Naive thymus-derived CD4-positive, alpha-beta T cell (primary cell): ENCODE measurements at places on chromosomes 16 and 17.

DNA sequence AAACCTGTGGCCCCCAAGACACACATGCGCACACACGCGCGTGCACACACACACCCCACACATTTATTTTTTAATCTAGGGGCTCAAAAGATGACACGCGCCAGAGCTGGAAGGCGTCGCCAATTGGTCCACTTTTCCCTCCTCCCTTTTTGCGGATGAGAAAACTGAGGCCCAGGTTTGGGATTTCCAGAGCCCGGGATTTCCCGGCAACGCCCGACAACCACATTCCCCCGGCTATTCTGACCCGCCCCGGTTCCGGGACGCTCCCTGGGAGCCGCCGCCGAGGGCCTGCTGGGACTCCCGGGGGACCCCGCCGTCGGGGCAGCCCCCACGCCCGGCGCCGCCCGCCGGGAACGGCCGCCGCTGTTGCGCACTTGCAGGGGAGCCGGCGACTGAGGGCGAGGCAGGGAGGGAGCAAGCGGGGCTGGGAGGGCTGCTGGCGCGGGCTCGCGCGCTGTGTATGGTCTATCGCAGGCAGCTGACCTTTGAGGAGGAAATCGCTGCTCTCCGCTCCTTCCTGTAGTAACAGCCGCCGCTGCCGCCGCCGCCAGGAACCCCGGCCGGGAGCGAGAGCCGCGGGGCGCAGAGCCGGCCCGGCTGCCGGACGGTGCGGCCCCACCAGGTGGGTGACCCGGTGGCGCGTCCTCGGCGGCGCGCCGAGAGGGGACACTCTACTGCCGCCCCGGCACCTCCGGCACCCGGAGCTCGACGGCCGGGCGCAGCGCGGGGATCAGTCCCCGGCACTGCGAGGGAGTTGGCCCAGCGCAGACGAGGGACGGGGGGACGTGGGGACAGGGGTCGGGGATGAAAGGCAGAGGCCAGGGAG is at the start of gene STAT5A:
Gene STAT5A, plus strand, starts transcription at position 522 of the 826 bp plus-strand sequence. CDS start 914 bp downstream, outside the sequence.
- peak; percentile 79 for DNase-seq

GRCh38 chr16:89150981-89151380 is 20.6 kb upstream of the CDH15 start:
- no peak for DNase-seq

GRCh38 chr16:55035956-55036355 is 105.3 kb downstream of the IRX5 start:
- DNase-seq, result no peak

DNA sequence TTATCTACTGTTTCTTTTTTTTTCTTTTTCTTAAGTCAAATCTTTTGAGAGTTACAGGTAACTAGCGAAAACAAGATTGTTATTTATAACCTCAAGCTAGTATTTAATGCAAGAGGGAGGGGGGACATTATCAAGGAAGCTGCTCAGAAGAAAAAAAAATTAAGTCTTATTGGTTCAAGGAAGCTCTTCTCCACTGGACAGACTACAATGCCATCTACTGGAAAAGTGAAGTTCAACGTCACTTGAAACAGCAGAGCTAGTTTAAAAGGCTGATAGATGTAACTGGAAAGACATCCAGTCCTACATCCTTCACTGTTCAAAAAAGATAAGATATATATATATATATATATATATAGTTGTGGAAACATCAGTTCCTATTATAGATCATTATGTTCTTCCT is 418.0 kb upstream of the PSMD7 start:
- no peak for DNase-seq

DNA sequence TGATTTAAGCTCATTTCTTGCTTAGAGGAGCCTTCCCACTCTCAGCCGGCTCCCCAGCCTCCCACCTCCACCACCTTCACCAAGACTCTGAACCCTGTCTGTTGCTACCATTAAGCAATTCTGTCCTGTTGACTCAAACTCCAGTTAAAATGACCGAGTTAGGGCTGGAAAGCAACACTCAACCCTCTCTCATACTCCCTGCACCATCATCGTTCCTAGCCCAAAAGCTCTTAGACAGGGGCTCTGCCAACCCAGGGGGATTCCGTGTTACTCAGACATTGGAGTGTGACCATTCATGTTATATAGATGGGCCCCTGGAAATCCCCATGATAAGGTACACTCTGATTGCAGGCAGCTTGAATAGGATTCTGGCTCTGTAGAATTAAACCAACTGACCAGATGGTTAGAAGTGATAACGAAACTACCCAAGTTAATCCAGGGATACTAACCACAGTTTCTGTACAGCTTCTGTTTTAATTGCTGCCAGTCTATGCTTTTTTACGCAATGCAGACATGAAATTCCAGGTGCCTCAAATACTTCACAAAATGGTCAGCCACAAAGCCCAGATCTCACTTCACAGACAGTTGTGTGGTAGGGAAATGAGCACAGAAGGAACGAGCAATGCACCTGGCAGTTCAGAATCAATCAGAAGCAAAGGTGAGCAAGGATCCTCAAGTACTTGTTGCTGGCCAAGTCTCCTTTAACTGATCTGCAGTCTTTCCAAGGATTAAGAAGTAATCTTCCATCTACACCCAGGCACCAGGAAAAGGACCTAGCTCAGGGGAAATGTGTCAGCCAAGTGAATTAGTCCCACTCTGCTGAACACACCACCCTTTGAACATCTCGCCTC is 2.1 kb downstream of the SSTR2 start:
- DNase-seq, result no peak

DNA sequence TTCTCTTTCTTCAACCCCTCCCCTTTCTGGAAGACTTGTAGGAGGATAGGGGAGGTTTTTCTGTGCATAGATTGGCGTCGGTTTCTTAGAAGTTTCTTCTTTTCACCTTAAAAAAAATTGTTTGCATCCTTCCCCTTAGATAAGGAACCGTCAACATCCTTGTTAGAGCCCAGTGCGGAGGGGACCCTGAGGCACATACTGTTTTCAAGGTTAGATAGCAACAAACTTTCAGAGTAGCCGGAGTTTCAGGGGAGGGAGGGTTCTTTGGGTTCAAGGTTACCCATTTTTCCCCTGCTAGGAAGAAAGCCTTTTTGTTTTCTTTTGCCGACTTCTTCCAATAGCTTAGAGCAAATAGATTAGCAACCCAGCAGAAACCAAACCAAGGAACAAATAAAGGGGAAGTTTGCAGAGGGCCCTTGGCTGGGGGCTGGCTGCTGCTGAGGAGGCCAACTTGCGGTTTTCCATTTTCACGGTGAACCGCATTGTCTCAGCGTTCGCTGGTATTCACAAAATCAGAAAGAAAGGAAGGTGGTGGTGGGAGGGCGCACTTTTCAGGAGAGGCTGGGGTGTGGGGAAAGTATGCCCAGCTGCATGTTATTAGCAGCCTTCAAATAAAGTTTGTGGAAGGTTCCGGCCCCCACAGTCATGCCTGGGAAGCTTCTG is 28.8 kb downstream of the MSI2 start:
- peak; percentile 75 for DNase-seq

GRCh38 chr16:30503403-30504296 is 22.7 kb downstream of the ZNF768 start:
- no peak for DNase-seq

GRCh38 chr16:88009563-88010342 is 58.5 kb downstream of the BANP start:
- no peak for DNase-seq

DNA sequence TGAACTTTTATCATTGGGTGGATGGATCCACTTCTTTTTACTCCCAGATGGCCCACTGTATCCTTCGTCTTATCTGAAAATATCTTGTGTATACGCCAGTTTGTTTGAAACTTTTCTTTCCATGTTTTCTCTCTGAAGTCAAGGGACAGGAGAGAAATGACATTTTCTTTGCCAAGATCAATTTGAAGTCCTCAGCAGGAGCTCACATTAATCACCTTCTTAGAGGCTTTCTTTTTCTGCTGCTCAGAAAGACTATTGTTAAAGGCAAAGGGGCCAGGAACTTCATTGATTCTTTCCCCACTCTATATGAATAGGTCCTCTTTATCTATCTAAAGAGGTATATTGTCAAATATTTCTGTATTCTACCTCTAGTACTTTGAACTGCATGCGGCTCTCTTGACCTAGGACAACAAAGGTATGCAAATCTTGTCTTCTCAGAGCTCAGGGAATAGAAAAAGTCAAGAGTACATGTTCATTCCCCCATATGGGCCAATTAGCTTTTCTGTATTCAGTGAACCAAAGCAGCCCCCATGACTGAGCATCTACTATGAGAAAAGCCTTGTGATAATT is 583.3 kb downstream of the HS3ST4 start:
- no peak for DNase-seq

GRCh38 chr16:12601290-12601900 is 202.3 kb downstream of the CPPED1 start:
- no peak for DNase-seq

- no peak for DNase-seq
These were observed 12.7 kb downstream of the SCGB1C2 start for GRCh38 chr17:149897-150584.

GRCh38 chr17:50922107-50922506 is 56.0 kb upstream of the TOB1 start:
- DNase-seq, result no peak

DNA sequence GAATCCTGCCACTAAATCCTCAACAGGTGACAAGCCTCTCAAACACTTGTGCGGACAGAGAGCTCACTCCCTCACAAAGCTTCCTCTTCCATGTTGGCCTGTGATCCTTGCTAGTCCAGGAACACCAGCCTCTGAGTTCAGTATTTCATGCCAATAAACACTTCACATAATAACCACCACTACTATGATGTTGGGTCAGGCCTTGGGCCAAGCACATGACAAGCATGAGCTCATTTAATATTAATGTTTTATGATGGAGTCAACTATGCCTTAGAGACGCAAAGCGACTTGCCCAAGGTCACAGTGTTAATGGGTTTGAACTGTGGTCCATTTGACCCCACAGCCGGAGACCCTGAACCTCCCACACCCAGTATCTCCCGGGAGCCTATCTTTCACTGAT is 129.1 kb downstream of the GAS7 start:
- DNase-seq, result no peak

DNA sequence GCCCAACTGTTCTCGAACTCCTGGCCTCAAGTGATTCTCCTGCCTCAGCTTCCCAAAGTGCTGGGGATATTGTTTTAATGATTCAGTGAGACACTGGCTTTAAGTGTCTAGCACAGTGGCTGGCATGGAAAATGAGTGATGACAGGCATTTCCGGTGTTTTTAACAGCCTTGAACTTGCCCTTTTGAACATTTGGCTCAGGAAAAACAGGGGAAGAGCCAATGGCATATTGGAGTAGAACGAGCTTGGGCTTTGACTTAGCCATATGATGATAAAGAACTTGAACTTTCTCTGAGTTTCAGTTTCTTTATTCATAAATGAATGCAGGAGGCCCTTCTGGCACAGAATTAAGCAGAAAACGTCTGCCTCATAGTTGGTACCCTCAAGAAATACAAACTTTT is 145.0 kb upstream of the HS3ST4 start:
- DNase-seq, result no peak

DNA sequence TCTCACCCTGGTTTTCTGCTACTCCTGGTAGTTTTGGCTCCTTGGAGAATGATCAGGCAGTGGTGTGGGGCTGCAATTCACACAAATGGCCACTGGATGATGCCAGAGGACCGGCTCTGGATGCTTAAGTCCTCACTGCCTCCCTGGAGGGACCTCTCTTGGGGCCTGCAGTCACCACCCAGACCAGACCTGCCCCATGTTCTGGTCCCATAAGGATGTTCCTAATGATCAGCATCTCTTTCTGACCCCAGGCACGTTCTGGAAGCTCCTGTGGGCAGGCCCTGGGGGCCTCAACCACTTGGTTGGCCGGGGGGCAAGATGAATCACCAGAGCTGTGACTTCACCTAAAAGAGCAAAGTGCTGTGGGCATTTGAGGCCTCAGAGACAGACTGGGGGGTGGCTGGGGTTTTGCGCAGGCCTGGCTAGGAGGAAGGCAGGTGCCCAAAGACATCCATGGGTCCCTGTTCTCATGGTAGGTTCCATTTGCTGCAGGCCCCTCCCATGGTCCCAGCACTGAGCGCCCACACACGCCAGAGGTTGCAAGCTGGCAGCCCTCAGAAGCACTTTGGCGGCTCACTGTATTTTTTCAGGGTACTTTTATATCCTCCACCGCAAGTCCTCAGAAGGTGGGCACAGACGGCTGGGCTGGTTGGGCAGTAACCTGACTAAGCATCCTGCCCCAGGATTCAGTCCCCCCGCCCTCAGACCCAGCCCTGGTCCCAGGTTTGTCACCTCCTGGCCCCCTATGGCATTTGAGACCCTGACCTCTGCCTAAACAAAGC is 53.2 kb downstream of the NT5M start:
- DNase-seq, result peak; percentile 46

DNA sequence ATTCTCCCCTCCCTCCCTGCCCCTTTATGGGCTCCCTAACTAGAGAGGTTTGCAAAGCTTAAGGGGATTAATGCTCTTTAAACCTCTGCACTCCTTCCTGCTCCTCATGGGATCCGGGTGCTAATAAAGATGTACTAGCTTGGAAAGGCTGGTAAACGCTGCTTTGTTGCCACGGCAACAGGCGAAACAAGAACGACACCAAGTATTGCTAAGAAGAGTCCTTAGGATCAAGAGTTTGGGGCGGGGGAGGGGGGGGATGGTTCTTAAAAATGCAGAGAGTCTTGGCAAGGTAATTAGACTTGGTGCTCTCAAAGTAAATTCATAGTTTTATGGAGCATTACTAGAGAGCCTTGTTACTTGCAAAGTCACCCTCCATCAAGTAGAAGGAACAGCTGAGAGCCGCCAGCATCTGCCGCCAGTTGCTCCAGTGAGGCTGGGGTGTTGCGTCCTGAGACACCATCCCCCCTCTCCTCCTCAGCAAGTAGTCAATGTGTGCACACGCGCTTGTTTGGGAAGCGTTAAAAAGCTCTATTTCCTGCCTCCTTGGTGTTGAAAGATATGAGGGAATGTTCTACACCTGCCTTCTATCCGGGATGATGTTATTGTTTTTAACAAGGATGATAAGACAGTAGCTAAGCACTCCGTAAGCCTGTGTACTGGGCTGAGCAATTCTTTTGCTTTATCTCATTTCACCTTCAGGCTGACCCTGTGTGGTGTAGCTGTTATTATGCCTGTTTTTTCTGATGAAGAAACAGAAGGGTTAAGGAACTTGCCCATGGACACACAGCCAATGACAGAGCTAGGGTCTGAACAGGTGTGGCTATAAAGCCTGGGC is 190.9 kb downstream of the CCDC182 start:
- no peak for DNase-seq

GRCh38 chr16:68234188-68235107 is 1.5 kb downstream of the ESRP2 start:
- DNase-seq, result no peak

- DNase-seq, result peak; percentile 89
These were observed 4.4 kb downstream of the FMNL1 start for GRCh38 chr17:45225964-45226530.

- DNase-seq, result no peak
These were observed 91.8 kb downstream of the YPEL2 start for GRCh38 chr17:59423137-59423724.

DNA sequence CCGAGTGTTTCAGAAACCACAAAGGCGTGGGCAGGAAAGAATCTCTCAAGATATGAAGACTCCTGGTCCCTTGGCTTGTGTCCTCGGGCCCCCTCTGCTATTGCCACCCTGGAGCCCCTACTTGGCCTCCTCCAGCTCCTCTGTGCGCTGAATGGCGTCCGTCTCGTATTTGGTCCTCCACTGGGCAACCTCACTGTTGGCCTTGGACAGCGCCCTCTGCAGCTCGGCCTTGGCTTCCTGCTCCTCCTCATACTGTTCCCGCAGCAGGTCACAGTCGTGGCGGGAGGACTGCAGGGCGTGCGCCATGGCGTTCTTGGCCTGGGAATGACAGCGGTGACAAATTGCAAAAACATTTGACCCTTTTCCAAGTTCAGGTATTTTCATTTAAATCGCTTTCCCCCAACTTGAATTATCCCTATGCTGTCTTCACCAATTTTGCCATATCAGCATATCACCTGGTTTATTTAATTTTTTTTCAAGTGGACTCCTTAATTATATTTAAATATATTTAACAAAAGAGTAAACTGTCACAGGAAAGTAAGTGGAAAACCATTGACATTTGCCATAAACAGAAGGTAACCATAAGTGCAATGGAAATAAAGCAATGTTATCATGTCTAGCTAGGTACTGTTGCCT is 59.7 kb downstream of the MYH13 start:
- DNase-seq, result no peak
